T-helper 17 cell (primary cell): ENCODE measurements at places on chromosomes 16 and 17. TPM values are rescaled to one million over a fixed set of nuclear protein-coding genes. Genes with fewer than 3 reads are reported as not detected.

DNA sequence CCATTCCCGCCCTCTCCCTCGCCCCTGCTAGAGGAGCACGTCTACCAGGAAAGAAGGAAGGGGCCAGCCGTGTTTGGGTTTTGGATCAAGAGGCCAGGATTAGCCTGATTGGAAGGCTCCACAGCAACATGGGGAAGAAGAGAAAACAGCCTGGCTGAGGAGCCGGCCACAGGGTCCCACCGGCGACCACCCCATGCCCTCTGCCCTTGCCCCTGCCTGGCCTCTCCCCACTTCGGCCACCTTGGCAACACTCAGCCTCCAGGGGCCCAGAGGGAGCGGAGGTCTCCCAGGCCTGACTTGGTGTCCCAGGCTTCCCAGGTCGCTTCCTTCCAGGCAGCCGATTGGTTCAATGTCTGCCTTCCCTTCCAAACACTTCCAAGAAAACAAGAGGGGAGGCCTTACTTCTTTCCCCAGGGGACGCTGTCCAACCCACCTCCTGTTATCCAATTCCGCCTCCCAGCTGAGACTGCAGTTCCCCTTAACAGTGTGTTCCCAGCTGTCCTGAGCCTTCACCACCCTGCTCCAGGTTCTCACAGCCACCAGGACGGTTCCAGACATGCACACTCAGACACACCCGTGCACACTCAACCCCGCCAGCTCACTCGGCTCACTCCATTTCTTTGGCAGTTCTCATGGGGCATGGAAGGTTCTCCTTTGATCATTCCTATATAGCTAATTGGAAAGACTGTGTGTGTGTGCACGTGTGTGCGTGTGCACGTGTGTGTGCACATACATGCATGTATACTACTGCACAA, 65.4 kb downstream of the RBFOX3 start:
- no peak for DNase-seq

DNA sequence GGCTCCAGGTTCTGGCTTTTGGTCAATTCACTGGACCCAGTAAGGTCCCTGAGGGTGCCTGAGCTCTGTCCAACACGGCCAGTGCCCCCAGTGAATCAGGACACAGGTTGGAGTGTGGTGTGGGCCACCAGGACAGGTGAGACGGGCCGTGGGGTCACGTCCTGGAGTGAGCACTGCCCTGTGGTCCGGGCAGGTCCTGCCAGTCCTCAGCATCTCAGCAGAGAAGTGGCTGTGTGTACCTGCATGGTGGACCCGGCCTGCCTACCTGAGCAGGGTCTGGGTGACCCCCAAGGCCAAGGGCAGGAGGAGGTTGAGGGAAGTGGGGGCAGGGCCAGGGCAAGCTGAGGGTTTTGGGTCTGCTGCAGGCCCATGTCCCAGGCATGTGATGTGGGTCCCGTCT, 1.9 kb upstream of the GNG13 start:
- no peak for DNase-seq

Gene METTL9
- 79.0 TPM for total RNA-seq

Gene AOC2
- 1.9 TPM for total RNA-seq
